Effector memory CD8-positive, alpha-beta T cell (primary cell): ENCODE measurements at places on chromosomes 4 and X.
A peak's percentile ranks its signal among the peaks of the same experiment; 100 is the strongest.

DNA sequence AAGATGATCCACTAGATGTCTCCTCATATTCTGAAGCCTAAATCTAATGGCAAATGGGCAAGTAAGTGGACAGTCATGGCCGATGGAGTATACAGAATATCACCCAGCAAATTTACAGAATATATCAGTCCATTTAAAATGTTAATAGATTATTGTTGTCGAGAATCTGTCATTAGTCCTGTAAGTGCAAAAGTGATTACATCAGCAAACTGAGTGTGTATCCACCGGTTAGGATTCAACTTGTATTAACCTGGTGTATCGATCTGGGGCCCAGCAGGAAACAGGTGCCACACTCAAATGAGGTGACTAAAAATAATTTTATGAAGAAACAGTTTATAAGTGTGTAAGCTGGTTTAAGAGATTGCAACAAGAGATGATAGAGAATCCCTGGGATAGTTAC, 367.9 kb upstream of the FAM47C start:
- no peak overlapping the region for H3K4me3 ChIP-seq
- H3K27ac ChIP-seq, result no peak overlapping the region
- no peak for DNase-seq
- H3K27me3 ChIP-seq, result no peaks in the 10 kb centered on the region
- H3K36me3 ChIP-seq, result no peaks in the 10 kb centered on the region

GRCh38 chrX:150772150-150772970, 79.2 kb downstream of the MTMR1 start:
- peak; percentile 63 for DNase-seq
- H3K4me1 ChIP-seq, result peaks cover 4% of the 10 kb centered on the region
- H3K36me3 ChIP-seq, result peaks cover 5% of the 10 kb centered on the region
- H3K27ac ChIP-seq, result no peak overlapping the region
- no peaks in the 10 kb centered on the region for H3K27me3 ChIP-seq

DNA sequence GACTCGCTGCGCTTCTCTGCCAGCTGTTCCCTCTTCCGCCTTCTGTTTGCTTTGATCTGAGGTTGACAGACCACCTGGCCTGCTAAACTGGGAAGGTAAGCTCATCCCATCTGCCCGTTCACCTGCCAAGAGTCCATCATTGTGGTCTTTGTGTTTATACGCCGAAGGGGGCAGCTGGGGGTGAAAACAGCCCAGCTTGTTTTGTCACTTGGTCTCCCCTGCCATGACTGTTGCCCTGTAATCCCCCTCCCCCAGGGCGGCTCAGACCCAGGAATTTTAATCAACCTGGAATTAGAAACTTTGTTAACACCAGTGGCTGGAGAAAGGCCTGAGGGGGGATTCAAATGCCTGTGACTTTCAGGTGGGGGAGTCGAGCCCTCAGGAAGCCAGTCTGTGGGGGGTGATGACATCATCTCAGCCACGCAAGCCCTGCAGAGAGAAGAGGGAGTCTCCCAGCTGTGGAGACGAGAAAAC, 333.3 kb downstream of the BCOR start:
- no peak overlapping the region for H3K27ac ChIP-seq
- H3K4me3 ChIP-seq, result no peak overlapping the region
- H3K36me3 ChIP-seq, result no peaks in the 10 kb centered on the region
- no peaks in the 10 kb centered on the region for H3K27me3 ChIP-seq
- DNase-seq, result no peak

DNA sequence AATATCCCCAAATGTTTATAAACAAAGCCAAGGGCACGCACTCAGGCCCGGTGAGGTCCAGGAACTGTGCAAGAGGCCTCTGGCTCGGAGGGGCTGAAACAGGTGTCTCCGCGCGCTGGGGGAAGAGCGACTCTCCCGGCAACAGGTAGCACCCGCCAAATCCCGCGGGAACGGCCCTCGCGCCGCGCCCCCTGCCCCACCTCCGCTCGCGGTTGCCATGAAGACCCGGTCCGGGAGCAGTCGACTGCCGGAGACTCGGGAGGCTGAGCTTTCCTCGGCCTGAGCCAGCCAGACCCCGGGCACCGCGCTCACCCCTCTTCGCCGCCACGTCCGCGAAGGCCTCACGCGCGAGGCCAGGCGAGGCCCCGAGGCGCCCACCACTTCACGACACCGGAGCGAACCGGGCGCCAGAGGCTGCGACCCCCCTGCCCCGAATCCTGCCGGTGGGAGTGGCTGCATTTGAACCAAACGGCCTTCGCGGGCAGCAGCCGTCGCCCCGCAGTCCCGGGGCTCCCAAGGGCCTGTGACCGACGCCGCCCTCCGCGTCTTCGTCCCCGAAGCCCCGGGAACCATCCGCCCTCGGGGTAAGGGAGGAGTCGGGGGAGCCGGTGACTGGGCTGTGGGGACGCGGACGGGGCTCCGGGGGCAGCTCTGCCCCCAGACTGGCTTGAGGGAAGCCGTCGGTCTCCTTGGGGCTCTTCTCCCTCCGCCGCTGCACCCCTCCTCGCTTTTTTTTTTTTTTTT, at the start of gene NSUN7:
Gene NSUN7 (plus strand): TSS at position 239 of the 744 bp plus-strand sequence. CDS start 739 bp downstream, outside the sequence.
- H3K4me1 ChIP-seq, result peaks cover 2% of the 10 kb centered on the region
- H3K27ac ChIP-seq, result no peak within 1 kb of the TSS
- H3K27me3 ChIP-seq, result peaks cover 66% of the 10 kb centered on the region
- no peak for DNase-seq
- no peaks in the 10 kb centered on the region for H3K36me3 ChIP-seq

GRCh38 chrX:43702079-43702524, 46.0 kb downstream of the MAOA start:
- H3K4me3 ChIP-seq, result no peak overlapping the region
- peaks cover 5% of the 10 kb centered on the region for H3K27me3 ChIP-seq
- no peak overlapping the region for H3K27ac ChIP-seq
- no peaks in the 10 kb centered on the region for H3K36me3 ChIP-seq
- no peaks in the 10 kb centered on the region for H3K4me1 ChIP-seq
